ENCODE measurements at places on chromosomes 2 and 18.

DNA sequence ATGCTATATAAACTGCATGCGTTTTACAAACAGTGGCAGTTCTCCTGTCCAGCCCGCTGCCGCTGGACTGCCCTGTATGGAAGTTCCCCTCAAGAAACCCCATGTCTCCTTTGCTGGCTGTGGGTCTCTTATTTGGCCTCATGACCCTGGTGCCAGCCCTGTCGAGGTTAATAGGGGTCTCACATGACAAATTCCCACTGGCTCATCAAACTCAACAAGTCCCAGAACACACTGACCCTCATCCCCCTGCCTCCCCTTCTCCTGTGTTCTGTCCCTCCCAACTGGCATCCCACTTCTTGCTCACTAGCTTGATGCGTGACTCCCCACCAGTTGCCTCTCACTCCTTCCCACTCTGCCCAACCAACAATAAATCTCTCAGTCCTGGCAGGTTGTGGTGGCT lies 137.6 kb upstream of the HS6ST1 start:
- DNase-seq, result no peak

- no peak for DNase-seq
These were observed 28.4 kb downstream of the TGIF1 start for GRCh38 chr18:3478262-3478978.

DNA sequence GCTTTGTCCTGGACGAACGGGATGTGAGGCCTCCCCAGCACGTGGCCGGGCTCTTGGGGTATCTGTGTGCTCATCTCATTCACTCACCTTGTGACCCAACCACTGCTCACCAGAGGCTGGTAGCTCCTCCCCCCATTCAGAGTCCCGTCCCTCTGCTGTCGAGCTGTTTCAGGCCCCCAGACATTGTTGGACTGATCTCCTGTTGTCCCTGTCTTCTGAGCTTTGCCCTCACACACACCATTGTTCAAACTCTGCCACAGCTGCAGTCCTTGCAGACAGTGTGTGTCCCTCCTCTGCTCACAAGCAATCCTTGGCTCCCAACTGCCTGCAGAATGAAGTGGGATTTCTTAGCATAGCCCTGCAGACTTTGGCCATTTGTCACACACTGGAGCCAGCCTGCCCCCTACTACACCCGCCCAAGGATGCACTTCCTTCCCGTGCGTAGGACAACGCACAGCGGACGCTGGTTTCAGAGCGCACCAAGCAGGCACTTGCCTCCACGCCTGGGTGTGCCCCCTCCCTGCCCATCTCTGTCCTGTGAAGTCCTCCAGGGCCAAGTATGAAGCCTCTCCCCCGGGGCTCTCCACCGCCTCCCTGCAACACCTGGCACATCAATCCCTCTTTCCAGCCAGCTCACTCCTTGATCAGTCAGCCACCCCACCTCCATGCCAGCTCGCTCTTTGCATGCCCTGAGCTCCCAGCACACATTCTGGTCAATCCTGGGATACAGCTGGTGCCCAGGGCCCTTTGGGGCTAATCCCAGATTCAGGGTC lies 16.5 kb upstream of the PRLH start:
- no peak for DNase-seq

GRCh38 chr2:9836517-9836916 lies 6.8 kb upstream of the TAF1B start:
- no peak for DNase-seq

DNA sequence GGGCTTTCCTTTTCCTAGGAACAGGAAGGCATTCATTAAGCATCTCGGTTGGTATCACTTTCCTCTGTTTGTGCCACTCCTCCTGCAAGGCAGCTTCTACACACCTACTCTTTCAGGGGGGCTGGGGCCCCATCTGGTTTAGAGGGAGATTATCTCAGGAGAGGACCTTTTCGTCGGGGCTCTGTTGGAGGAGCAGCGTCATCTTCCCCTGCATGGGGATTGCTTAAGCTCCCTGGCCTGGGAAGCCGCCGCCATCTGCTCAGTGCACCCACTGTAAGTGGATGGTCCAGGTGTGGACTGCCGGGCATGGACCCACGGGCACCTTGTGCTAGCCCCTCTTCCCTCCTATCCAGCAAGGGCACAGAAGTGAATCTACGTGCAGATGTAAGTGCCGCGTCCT lies 355.3 kb upstream of the SMIM21 start:
- no peak for DNase-seq
